Left renal pelvis (tissue), 4 donors: ENCODE measurements at places on chromosomes 12 and 14.

DNA sequence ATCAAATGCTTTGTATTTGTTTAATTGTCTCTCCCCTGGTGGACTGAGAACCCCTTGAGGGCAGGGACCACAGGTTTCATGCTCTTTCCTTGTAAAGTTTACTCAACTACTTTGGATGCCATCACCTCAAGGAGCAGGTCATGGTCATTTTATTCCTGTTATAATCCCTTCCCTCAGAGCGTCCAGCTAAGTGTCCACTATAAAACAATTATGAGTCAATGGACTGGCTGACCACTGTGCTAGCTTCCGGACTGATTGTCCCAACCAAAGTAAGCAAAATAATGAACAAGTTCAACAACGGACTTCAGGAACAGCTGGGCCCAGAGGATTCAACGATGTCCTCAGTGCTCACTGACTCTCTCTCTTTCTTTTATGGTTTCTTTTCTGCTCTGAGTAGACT is 18.2 kb downstream of the AK7 start:
- DNase-seq = no peak

- peak; percentile 70 for DNase-seq
Measured at GRCh38 chr12:98516111-98516873, 902 bp downstream of the TMPO start.

GRCh38 chr12:90939382-90939781 is 15.6 kb downstream of the CCER1 start:
- DNase-seq = no peak

DNA sequence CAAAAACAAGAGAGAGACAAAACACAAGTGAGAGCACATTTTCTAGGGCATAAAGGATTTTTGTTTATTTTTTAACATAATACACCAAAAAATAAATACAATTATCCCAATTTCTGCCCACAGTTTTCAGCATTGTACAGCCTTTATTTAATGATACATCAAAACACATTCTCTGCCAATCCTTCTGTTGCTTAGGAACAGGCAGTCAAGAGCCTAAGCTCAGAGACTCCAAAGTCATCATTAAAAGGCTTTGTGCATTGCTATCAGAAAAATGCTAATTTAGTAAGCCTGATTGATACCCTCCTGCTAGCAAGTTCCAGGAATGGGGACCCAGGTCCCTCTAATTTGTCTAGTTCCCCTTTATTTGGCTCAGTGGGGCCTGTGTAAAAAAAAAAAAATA is 536.5 kb downstream of the RPS29 start:
- no peak for DNase-seq
